Renal cortical epithelial cell (primary cell): ENCODE measurements at places on chromosomes 16 and 17. TPM values are rescaled to one million over a fixed set of nuclear protein-coding genes. Genes with fewer than 3 reads are reported as not detected.

Gene PRRT2
- total RNA-seq = 0.25 and 0.35 TPM in 2 replicates

Gene PLA2G15
- total RNA-seq = 19.3 and 50.1 TPM in 2 replicates

- DNase-seq = no peak
Measured at GRCh38 chr17:33653399-33653788, 360.3 kb upstream of the ASIC2 start.

DNA sequence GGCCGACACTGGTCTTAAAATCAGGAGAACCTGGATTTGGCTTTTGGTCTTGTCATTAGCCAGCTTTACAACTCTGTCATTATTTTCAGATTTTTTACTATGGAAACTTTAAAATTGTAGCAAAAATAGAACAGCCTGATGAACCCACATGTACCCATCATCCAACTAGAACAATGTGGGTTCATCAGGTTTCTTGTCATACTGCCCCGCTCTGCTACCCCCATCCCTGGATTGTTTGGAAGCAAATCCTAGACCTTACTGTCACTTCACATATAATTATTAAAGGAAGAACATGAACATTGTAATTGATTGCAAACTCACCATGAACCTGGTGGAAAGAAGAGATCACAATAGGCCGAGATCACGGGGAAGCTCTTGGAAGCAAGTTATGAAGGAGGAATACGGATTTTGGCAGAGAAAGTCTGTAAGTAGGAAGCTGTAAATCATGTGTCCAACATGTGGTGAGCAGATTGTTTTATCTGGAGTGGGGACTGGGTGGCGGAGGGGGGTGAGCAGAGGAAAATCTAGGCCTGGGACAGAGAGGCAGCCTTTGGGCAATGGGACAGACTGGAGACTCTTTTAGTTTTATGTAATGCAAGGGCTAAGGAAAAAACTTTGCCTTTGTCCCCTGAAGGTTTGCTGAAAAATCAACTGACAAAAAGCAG is 67.0 kb downstream of the PITPNC1 start:
- no peak for DNase-seq

- DNase-seq = no peak
Measured at GRCh38 chr16:56931271-56931891, 561 bp upstream of the HERPUD1 start.

- DNase-seq = peak; percentile 89
Measured at GRCh38 chr16:82070656-82071369, 35.8 kb downstream of the HSD17B2 start.

- no peak for DNase-seq
Measured at GRCh38 chr17:73582359-73582758, 61.9 kb downstream of the SDK2 start.

GRCh38 chr17:46122486-46122871 is 70.8 kb downstream of the KANSL1 start:
- DNase-seq = no peak
